ENCODE measurements at places on chromosomes 5 and 9. TPM values are rescaled to one million over a fixed set of nuclear protein-coding genes. Genes with fewer than 3 reads are reported as not detected.

GRCh38 chr9:105127863-105128220 lies 116.6 kb upstream of the SLC44A1 start:
- H3K36me3 ChIP-seq = peaks cover 3% of the 10 kb centered on the region
- H3K4me1 ChIP-seq = peaks cover 46% of the 10 kb centered on the region
- H3K27me3 ChIP-seq = no peaks in the 10 kb centered on the region
- peak overlapping the region; percentile 25 for H3K27ac ChIP-seq

DNA sequence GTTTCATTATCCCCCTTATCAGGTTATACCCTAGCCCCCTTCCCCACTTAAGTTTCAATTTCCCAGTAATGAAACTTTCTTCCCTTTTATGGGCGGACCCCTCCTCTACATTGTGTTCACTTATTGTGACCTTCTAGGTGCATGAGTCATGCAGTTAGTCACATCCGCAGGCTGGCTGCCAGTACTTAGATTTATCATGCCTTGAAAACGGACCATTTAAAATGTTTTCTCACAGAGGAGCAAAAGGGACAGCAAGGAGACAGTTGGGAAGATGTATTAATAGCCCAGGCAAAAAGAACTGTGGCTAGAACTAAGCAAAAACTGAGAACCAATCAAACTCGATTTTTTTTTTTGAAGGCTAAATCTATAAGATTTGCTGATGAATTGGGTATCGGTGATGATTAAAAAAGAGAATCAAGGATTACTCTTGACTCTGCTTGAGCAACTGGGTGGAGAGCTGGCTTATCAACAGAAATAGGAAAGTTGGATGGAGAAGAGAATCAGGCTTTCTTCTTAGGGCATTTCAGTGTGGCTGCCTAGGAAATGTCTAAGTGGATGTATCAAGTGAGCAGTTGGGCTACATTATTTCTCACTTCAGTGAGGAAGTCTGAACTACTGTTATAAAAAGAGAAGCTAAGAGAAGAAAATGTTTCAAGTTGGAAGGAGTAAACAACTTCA lies 615.0 kb downstream of the HINT1 start:
- H3K4me1 ChIP-seq = no peaks in the 10 kb centered on the region
- no peak for DNase-seq
- no peak overlapping the region for H3K4me3 ChIP-seq
- no peaks in the 10 kb centered on the region for H3K36me3 ChIP-seq

GRCh38 chr9:135335691-135336181 lies 143.8 kb upstream of the PPP1R26 start:
- H3K4me3 ChIP-seq = no peak overlapping the region
- DNase-seq = no peak
- no peaks in the 10 kb centered on the region for H3K4me1 ChIP-seq
- no peaks in the 10 kb centered on the region for H3K36me3 ChIP-seq
- no peak overlapping the region for H3K27ac ChIP-seq

DNA sequence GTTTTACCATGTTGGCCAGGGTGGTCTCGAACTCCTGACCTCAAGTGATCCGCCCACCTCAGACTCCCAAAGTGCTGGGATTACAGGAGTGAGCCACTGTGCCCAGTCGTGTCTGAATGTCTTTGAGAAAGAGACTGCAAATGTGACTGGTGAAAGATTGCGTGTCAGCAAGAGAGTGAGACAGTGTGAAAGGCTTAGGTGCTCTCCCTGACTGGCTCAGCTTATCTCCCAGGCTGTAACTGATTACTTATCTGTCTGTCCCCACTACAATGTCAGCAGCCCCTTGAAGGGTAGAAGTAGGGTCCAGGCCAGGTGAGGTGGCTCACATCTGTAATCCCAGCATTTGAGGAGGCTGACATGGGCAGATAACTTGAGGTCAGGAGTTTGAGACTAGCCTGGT lies 3.4 kb upstream of the FGFR4 start:
- no peak overlapping the region for H3K27ac ChIP-seq
- peaks cover 8% of the 10 kb centered on the region for H3K27me3 ChIP-seq
- H3K4me1 ChIP-seq = peaks cover 10% of the 10 kb centered on the region
- H3K4me3 ChIP-seq = no peak overlapping the region
- DNase-seq = no peak

- H3K27ac ChIP-seq = no peak overlapping the region
- no peak overlapping the region for H3K4me3 ChIP-seq
- H3K27me3 ChIP-seq = no peaks in the 10 kb centered on the region
- no peaks in the 10 kb centered on the region for H3K4me1 ChIP-seq
- no peak for DNase-seq
- H3K36me3 ChIP-seq = no peaks in the 10 kb centered on the region
Measured at GRCh38 chr9:32161209-32161608, 223.2 kb upstream of the ACO1 start.

The SLC6A18 gene
- not detected for total RNA-seq

The PDE6A gene
- total RNA-seq = under 0.01 TPM

The ZSWIM6 gene
- 3.7 TPM for total RNA-seq

The AGXT2 gene
- not detected for total RNA-seq

The TMEM252 gene
- total RNA-seq = not detected

Measured in thymus (tissue), 14 donors.